Diencephalon (tissue), 1 donor: ENCODE measurements at places on chromosomes 11 and 22. TPM values are rescaled to one million over a fixed set of nuclear protein-coding genes. Genes with fewer than 3 reads are reported as not detected.

Gene FAM118A
- total RNA-seq = 34.1 TPM

Gene FBLN1
- total RNA-seq = 27.0 TPM

Gene KLHDC7B
- not detected for total RNA-seq

Gene MMP7
- not detected for total RNA-seq

Gene HSCB
- 6.9 TPM for total RNA-seq

Gene RNF141
- 83.5 TPM for total RNA-seq

Gene LRRC32
- total RNA-seq = 2.1 TPM
